Tibial nerve (tissue), 4 donors: ENCODE measurements at places on chromosomes 5 and 9.

DNA sequence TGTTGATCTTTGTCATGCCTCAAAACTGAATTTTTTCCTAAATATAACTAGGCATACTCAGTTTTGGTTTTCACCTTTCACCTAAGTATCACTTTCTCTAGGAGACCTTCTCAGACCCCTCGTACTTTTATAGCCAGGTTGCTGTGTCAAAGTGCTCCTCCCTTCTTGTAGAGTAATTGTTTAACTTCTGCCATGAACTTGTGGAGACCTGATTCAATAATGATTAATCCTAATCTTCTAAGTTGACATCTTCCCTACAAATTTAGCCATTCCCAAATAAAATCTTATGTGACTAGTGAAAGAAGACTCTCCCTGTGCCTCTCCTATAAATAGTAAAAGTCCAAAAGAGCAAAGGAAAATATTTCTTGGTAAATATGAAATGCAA, 159.8 kb downstream of the SPATA31D1 start:
- DNase-seq, result no peak

DNA sequence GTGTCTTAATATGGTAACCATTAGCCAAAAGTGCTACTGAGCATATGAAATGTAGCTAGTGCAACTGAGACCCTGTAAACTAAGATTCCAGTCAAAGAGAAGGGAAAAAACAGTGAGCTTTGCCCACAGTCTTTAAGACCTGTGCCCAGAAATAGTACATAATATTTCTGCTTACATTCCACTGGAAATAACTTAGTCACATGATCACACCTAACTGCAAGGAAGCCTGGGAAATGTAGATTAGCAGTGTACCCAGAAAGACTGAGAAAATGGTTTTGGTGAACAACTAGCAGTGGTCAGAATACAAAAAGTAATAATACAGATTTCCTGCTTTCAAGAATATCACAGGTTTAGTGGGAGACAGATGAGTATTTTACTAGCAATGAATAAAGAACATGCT, 2.5 kb upstream of the CPLANE1 start:
- DNase-seq, result no peak

GRCh38 chr5:34915856-34916192, 313 bp downstream of the BRIX1 start:
- DNase-seq, result no peak

DNA sequence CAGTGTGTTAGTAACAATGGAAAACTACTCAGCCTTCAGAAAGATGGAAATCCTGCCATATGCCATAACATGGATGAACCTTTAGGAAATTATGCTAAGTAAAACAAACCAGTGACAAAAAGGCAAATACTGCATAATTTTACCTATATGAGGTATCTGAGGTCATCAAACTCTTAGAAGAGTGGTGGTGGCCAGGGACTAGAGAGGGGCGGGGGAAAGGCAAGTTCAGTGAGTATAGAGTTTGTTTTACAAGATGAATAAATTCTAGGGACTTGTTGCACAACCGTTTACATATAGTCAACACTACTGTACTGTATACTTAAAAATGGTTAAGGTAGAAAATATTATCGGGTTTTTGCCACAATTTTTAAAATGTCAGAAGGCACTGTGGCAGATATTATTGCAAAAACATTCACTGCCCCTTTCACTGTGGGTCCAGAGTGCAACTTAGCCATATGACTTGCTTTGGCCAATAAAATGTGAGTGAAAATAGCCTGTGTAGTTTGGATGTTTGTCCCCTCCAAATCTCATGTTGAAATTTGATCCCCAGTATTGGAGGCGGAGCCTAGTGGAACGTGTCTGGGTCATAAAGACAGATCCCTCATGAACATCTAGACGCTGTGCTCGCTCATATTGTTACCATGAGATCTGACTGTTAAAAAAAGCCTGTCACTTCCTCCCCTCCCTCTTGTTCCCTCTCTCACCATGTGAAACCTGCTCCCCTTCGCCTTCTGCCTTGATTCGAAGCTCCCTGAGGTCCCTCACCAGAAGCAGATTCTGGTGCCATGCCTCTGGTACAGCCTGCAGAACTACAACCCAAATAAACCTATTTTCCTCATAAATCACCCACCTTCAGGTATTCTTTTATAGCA, 9.5 kb downstream of the ZNF367 start:
- DNase-seq, result no peak

DNA sequence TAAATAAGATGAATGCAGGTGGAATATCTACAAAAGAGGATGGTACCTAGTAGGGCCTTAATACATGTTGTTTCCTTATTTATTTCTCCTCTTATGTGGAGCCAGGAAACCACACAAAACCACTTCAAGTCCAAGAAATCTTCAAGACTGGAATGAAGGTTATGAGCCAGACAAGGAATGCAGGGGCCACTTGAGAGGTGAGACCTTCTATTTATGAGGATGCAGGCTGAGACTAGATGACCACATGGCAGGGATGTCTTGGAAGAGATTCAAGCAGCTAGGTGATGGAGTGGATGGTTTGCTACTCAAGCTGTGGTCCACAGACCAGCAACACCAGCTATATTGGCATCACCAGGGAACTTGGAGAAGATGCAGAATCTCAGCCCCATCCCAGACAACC, 92.2 kb downstream of the TNC start:
- no peak for DNase-seq

- no peak for DNase-seq
Measured at GRCh38 chr9:108768744-108769143, 87.0 kb downstream of the ACTL7B start.

- DNase-seq, result peak; percentile 42
Measured at GRCh38 chr9:125549465-125549871, 157.5 kb downstream of the MAPKAP1 start.

DNA sequence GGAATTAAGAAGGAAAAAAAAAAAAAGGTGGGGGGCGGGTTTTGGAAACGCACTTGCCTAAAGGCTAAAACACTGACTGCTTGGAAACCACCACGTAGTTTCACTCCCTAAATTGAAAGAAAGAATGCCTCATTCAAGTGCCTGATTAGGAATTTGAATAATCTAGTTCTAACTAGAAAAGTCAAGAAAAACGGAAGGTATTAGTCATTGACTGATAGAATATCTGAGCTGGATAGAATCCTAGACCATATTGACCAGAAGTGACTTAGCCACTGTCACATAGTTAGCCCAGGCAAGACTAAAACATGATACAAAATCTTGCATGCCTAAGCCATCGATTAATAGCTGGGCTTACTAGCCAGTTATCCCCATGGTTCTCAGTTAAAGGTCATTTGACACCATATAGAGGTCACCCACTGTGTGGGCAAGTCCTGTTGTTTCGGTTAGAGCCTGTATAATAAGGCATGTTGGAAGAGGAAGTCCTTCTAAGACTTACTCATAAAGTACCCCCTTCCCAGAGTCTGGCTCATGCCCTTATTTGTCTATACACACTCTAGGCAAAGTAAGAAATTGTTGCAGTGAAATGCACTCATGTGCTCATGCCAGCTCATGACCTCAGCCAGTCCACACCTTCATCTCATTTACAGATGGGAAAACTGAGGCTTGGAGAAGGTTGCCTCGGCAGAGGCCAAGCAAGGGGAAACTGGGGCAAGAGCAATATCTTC, 40.2 kb downstream of the SH3RF2 start:
- DNase-seq, result no peak

DNA sequence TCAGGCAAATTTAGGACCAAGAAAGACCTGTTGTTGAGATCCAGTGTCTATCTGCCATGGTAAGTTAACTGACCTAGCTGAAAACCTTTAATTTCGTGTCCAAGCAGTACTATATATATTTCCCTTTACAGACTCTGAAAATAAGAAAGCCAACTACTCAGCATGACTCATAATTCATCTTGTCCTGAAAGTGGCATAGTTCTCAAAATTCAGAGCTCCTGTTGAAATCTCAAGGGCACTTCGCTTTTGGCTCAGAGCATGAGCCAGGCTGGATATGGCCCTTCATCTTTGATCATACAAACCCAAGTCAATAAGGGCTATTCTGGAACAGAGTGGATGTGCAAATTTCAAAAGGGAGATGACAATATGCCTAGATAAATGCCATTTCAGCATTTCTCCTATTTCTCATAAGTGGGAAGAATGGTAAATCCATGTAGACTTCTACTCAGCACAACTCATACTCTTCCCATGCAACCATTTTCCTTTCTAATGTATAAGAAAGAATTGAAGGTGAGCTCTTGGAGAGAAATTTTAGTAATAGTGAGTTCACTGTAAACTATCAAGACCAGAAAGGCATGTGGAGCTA, 567.9 kb upstream of the DAB2 start:
- no peak for DNase-seq

- no peak for DNase-seq
Measured at GRCh38 chr9:10479172-10479571, 133.6 kb downstream of the PTPRD start.

GRCh38 chr5:59608745-59609144, 284.8 kb downstream of the PDE4D start:
- no peak for DNase-seq

DNA sequence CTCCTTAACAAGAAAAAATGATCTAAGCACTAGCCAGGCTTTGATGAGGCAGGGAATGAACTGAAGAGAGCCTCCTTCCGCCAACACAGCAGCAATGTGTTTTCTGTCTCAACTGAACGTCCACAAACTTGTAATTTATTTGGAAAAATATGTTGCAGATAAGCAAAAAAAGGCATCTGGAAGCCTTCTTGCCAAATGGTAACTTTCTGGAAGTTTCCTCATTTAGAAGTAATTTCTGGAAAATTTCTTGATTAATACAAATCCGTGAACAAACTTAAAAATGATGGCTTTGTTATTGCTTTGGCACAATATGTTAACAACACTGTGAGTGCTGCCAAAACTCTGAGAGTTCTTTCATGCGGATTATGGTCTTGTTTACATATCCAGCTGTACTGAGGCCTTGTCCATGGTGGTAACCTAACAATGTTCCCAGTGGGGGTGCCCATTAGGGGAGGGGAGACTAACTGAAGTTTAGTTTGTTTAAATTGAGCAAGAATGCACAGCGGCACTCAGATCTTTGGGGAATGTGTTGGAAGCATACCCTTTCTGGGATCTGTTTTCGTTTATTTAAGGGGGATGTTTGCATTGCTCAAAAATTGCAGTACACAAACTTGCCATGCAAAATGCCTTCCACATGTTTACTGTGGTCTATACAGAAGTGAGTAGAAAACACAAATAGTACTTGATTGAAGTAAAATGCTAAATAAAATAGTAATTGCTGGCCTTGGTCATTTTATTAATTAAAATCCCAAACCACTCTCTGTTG, 334.7 kb downstream of the NR2F1-AS1 start:
- DNase-seq, result no peak

DNA sequence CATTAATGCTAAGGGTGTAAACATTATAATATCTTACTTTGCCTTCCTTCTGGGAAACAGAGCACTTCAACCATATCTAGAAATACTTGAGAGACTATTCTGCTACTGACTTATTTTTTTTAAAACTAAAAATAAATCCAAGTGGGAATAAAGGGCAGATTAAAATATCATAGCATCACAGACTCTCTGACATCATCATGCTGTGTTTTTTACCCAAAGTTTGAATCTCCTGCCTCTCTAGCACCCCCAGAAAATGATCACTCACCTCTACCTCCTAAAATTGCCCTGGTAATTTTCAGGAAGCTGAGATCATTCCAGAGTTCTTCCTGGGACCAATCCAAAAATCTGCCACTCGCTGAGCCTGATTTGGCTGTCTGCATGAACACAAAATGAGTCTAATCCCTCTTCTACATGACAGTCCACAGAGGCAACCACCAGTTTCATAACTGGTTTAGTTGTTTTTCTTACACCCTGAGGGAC, 813.8 kb upstream of the DMAC1 start:
- no peak for DNase-seq
